NCI-H345 (cell line): ENCODE measurements at places on chromosomes 5 and 9.

- peak; percentile 13 for DNase-seq
Measured at GRCh38 chr9:133135146-133135745, 14.2 kb upstream of the RALGDS start.

- no peak for DNase-seq
Measured at GRCh38 chr5:102307232-102307631, 11.1 kb upstream of the SLCO4C1 start.

DNA sequence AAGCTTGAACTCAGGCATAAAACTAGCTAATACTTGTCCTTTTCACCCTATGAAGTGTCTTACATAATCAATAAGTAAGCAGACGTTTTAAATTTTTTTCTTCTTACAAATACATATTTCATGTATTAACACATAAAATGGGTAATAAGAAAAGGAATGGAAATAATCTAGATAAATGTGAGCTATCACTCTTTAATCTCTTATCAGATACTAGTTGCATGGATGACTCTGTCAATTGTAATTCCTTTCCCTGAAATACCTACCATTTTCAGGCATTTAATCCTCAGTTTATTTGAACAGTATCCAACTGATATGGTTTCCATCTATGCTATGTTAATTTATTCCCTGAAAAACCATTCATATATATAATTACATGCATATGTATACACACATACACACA, 166.0 kb upstream of the RGS7BP start:
- no peak for DNase-seq

DNA sequence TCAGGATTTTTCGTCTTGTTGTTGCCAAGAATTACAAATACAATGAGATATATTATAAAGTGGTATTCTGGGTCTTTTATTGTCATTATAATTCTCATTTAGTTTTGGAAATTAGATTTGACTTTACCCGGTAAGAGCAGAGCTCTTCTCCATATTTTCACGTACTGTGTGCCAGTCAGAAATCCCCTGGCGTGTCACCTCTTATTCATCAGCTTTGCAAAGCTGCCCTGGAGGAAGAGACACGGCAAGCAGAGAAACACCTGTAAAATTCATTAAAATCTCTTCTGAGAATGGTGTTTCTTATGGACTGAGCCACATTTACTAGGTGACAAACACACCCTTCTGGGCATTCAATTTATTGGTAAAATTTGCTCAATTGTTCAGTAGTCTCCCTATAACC, 440.4 kb downstream of the HINT1 start:
- DNase-seq = no peak

- DNase-seq = no peak
Measured at GRCh38 chr5:104053353-104053649, 490.7 kb upstream of the NUDT12 start.

DNA sequence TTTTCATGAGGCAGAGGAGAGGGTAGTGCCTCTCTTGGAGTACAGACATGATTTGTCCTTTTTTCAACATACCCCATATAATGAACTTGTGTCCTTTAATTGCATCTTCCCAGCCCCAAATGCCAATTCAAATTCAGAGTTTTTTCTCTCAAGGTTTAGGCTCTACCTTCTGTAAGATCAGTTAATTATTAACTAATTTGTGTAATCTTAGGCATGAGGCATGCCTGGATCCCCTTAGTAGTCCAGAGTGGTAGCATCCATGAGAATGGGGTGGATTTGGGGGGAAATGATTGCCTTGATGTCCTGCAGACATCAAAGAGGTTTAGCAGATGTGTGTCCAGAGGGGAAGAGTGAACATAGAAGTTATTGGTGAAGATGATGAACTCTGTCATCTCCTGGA, 533.3 kb downstream of the LRRC70 start:
- DNase-seq = no peak

- DNase-seq = no peak
Measured at GRCh38 chr5:118468085-118468484, 520.3 kb downstream of the DTWD2 start.

DNA sequence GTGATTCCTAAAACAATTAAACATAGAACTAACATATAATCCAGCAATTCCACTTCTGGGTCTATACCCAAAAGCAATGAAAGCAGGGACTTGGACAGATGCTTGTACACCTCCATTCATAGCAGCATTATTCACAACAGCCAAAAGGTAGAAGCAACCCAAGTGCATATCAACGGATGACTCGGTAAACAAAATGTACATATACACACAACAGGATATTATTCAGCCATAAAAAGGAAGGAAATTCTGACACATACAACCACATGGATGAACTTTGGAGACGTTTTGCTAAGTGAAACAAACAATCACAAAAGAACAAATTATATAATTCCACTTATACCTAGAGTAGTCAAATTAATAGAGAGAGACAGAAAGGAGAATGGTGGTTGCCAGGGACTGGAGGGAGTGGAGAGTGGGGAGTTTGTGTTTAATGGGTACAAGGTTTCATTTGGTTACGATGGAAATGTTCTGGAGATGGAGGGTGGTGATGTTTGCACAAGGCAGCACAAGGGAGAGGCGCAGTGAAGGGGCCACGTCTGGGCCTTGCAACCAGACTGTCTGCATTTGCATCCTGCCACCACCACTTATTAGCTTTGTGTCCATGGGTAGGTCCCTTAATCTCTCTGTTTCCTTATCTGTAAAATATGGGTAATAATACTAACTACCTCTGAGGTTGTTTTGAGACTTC, 36.3 kb upstream of the RLN1 start:
- DNase-seq = no peak

DNA sequence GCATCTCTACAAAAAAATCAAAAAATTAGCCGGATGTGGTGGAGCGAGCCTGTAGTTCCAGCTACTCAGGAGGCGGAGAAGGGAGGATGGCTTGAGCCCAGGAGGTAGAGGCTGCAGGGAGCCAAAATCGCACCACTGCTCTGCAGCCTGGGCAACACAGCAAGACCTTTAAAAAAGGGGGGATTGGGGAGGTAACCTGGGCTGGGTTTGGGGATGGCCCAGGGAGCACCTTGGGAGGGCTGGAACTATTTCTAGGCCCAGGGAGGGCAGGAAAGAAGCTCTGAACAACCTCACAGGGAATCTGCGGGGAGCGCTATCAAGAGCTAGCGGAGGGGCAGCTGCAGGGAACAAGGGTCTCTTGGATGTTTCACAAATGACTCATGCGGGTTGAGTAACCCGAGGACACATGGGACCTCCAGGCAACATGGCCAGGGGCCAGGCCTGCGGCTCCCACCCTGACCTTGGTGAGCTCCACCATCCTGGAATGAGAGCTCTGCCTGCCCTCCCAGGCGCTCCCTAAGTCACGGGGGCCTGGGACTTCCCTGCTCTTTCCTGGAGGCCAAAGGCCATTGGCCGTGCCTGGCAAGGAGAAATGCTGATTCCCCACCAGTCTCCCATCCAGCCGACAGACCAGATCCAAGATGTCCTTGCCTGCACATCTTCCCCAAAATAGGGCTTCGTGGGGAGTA, 23.4 kb downstream of the SARDH start:
- no peak for DNase-seq

DNA sequence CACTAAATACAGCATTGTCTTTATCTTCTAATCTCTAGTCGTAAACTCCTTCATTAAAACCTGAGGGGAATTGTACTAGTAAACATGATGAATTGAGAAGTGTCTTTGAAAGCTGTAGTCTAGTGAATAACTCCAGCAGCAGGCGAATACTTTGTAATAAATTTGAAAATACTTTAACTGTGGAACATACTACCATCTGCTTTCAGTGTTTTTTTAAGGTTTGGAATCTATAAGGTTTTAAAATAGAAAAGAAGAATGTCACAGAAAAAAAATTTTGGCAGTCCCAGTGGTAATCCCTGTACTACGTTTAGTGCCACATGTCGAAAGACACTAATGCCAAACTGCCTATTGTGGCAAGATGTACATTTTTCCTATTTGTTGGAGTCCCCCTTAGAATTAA, 379.0 kb upstream of the NUDT12 start:
- no peak for DNase-seq

DNA sequence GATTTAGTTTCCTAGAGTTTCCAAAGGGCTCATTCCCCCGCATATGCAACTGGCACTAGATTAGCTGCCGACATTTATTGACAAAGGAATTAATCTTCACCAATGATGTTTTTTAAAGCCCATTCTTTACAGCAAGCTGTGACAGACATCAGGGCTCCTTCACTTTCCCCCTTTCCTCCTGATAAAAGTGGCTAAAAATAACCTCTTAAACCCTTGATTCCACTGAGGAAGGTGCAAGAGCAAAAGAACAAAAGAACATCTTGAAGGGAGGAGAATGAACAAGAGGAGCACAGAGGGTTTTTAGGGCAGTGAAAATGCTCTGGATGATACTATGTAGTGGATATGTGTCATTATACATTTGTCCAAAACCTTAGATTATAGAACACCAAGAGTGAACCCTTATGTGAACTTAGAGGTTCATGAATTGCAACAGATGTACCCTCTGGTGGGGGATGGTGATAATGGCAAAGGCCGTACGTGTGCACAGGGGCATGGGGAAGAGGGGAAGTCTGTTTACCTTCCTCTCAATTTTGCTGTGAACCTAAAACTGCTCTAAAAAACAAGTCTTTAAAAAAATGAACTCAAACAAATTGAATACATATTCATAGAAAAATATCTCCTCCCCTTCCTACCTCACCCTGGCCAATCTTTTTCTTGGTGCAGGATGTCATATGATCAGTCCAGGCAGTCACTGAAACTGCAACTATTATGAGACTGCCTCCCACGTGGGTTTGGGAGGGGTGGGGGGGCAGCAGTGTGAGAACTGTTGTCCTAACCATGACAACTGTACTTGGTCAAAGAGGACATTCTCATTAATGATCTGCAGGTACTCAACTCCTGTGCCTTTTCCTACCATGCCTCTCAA, 83.0 kb downstream of the MARCHF3 start:
- no peak for DNase-seq

- peak; percentile 46 for DNase-seq
Measured at GRCh38 chr9:13446286-13446937, 166.9 kb upstream of the MPDZ start.

- DNase-seq = no peak
Measured at GRCh38 chr5:58366461-58366860, 93.4 kb downstream of the PLK2 start.

GRCh38 chr5:677131-678101, 15.7 kb downstream of the TPPP start:
- DNase-seq = no peak

DNA sequence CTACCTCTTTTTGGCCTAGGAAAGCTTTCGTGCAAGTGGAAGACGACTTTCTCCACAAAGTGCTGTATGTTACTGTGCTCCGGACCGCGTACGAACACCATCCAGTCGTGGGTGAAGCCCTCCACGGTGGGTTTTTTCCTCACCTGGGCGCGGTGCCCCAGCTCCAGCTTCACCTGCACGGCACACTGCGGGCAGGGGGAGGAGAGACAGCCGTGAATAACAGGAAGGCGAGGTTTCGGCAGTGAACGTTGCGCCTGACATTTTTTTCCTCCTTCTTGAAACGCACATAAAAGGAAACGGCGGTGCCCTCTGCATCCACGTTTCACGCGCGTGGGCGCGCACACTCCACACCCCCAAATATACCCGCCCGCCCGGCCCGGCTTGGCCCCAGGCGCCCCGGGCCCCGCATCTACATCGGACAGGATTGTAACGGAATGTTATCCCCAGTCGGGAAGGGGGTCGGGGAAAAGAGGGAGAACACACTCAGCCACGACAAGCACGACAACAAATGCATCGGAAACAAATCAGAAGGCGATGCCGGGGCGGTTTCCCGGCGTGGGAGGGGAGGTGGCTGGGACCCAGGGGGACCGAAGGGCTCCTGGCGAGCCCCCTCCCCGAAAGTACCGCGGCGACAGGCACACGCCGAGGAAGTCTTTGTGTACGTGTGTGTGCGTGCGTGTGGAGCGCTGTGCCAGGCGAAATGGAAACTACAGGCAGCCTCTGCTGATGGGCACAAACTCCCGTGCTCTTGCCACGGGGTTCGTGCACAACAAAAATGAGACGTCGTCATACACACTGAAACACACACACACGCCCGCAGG, 1.4 kb downstream of the MLLT3 start:
- peak; percentile 38 for DNase-seq

DNA sequence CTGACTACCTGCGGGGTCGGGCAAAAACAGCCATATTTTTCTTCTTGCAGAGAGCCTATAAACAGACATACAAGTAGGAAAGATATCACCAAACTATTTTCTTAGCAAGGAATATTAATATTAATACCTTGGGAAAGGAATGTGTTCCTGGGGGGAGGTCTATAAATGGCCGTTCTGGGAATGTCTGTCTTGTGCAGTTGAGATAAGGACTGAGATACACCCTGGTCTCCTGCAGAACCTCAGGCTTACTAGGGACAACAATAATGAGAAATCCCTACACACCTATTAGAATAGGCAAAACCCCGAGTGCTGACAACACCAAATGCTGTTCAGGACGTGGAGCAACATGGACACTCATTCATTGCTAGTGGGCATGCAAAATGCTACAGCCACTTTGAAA, 297.2 kb downstream of the DRD1 start:
- DNase-seq = no peak

- no peak for DNase-seq
Measured at GRCh38 chr5:124040799-124041198, 528.8 kb downstream of the CSNK1G3 start.

GRCh38 chr5:174736331-174736721, 11.9 kb downstream of the MSX2 start:
- no peak for DNase-seq

DNA sequence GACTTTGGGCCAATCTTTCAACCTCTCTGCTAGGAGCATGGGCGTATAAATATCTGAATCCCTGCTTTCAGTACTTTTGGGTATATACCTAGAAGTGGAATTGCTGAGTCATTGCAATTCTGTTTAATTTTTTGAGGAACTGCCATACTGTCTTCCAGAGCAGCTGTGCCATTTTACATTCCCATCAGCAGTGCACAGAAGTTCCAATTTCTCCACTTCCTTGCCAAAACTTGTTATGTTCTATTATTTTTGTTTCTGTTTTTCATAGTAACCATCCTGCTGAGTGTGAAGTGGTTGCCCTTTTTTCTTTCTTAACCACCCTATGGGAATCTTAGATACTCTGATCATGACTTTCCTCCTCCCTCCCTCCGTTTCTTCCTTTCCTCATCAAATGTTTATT, 11.1 kb upstream of the CCIN start:
- no peak for DNase-seq

- DNase-seq = peak; percentile 24
Measured at GRCh38 chr9:22238809-22239684, 207.6 kb upstream of the DMRTA1 start.

DNA sequence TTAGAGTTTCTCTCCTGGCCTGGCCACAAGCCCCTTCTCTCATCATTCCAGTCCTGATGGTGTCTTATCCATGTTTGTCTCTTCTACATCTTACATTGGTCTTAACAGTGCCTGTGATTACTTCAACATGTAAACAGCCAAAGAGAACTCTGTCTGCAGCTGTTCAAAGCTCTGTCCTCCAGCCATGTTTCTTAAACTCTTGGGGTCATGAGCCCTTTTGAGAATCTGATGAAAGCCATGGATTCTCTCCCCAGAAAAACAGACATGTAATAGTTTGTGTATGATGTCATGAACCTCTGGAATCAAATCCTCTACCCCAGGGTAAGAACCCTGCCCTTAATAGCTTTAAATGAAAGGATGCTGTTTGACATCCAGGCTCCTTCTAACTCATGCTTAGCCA, 30.1 kb downstream of the MAMDC2 start:
- DNase-seq = no peak

GRCh38 chr9:37625758-37626147, 25.0 kb upstream of the FRMPD1 start:
- DNase-seq = no peak
